Liver (tissue), 10 donors: ENCODE measurements at places on chromosomes 5 and 9.

DNA sequence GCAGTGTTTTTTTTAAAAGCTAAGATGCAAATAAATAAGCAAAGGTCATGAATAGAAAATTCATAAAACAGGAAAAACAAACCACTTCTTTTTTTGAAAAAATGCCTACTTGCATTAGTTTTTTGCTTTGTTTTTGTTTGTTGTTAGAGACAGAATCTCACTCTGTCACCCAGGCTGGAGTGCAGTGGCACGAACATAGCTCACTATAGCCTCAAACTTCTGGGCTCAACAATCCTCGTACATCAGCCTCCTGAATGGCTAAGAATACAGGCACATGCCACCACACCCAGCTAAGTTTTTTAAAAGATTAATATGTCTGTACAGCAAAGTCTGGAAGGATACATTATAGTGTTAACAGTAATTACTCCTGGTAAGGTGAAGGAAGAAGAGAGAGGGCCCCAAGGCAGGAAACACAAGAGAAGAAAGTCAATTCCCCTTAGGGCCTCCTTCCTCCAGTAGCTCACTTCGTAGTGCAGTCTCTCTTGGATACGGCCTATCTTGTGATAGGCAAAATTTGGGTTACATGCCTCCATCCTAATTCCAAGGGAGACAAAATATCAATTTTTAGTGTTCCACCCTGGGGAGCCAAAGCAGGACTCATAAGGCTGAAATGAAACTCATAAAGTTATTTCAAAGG, 15.3 kb downstream of the FAM169A start:
- DNase-seq = no peak

GRCh38 chr5:144328494-144328893, 157.8 kb downstream of the KCTD16 start:
- DNase-seq = no peak

- DNase-seq = no peak
Measured at GRCh38 chr9:133781828-133782135, 43.6 kb upstream of the SARDH start.

DNA sequence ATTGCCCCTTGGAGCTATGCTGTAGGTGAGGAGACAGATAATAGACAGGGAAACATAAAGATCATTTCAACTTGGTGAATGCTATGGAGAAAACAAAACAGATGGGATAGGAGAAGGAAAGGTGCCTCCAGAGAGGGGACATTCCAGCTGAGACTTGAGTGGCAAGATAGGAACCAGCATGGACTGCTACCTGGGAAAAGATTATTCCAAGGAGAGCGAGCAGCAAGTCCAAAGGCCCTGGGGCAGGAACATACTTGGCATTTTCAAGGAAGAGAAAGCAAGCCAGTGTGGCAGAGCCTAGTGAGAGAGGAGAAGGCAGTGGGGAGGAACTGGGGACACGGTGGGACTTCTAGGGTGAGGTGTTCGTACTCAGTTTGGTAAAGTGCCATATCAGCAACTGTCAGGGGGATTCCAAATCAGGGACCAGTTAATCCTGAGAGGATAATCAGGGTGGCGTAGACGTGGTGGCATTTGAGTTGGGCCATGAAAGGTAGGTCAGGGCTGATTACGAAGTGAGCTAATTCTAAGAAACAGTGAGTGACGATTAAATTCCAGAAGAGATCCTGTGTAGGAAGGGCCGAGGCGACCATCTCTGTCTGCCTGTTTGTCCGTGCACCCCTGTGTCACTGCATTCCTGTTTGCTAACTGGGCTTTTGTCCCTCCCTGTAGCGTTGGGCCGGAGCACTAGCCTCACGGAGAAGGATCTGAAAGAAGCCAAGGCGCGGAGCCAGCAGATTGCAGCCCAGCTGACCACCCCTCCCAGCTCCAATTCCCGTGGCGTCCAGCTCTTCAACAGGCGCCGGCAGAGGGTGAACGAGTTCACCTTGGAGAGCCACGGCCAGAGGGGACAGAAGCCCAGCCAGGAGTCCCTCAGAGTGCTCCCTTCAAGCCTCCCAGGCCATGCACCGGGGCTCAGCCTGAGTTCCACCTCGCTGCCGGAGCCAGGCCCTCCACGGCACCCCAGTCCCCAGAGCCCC, 7.1 kb downstream of the SYNPO start:
- DNase-seq = no peak

DNA sequence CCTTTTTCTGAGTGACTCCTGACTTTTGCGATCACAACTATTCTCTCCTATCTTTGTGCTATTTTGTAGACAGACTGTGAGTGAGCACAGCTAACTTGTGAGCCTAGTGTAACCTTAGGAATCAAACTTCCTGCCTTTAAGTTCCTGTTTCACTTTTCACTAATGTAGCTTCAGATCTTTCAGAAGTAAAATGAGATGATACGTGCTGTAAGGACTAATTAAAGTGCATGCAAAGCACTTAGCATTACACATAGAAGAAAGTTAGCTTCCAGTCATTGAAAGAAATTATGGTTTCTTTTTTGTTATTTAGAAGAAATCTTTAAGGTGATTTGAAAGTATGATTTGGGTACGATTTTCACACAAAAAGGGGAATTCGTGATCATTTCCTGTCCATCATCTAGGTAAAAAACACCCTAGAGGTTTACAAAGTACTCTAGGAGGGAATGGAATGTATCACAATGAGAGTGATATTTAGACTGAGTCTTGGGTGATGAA, 122.7 kb downstream of the ST8SIA4 start:
- no peak for DNase-seq

- DNase-seq = peak; percentile 59
Measured at GRCh38 chr9:101791938-101792337, 53.5 kb upstream of the GRIN3A start.

DNA sequence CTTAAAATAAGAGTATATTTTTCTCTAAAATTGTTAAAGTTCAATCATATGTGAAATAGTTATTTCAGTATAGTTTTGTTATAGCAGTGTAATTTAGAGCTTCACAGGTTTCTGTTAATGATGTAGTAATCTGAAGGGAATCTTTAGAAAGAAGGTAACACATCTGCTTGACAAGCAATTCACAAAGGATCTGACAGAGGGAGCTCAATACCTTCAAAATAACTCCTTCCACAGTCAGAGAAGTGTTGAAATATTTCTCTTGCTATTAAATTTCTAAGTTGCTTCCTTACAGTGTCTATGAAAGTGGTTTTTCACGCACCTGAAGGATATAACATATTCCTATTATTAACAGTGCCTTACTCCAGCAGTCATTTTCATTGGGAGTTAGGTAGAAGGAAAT, 44.9 kb downstream of the SLC25A51 start:
- DNase-seq = no peak

- no peak for DNase-seq
Measured at GRCh38 chr5:172574871-172575223, 66.2 kb upstream of the NEURL1B start.

GRCh38 chr5:138616508-138616907, 41.3 kb upstream of the HSPA9 start:
- DNase-seq = no peak

DNA sequence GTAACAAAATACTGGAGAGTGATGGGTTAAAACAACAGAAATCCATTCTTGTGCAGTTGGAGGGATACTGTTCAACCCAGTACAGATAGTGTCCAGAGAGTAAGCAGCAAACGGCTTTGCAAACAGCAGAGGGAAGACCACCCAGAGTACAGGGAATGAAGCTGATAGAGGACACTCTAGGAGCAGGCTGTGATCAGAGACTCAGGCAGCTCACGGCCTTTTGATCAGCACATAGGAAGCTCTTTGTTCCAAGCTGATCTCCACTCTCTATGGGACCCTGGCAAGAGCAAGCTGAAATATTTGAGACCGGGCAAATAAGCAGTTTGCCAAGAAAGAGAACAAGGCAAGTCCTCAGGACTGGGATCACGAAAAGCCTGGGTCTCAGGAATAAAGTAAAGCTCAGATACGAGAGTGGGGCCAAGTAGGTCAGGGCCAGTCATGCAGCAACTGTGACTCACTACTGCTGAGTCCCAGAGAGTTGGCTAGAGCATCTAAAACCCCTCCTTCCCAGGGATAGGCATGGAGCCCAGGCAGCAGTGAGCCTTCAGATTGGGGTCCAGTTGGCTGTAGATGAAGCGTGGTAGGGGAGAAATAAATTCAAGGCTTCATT, 52.4 kb downstream of the MELK start:
- no peak for DNase-seq

GRCh38 chr5:110900829-110901228, 162.0 kb downstream of the SLC25A46 start:
- DNase-seq = no peak
